Liver (tissue), 10 donors: ENCODE measurements at places on chromosomes 6 and 20. TPM values are rescaled to one million over a fixed set of nuclear protein-coding genes. Genes with fewer than 3 reads are reported as not detected.

Gene VSX1
- total RNA-seq: not detected

Gene SHLD1
- total RNA-seq: 5.0 TPM

DNA sequence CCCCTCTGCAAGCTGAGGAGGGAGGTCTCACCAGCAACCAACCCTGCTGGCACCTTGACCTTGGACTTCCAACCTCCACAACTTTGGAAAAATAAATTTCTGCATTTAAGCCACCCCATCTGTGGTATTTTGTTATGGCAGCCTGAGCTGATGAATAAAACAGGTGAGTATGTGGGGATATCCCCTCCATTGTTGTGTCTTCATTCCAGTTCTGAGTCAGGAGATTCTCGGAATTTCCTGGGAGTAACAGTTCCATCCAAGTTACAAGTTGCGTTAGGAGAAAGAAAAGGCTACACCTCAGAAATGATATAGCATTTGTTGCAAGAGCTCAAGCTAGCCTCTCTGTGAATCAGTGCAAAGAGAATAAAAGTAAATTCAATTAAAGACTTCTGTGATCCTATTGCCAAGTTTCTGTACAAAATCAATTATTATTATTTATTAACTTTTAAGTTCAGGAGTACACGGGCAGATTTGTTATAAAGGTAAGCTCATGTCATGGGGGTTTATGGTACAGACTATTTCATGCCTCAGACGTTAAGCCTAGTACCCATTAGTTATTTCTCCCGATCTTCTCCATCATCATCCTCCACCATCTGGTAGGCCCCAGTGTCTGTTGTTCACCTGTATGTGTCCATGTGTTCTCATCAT is 153.0 kb downstream of the NKAIN2 start:
- no peaks in the 10 kb centered on the region for H3K36me3 ChIP-seq
- H3K4me1 ChIP-seq: peaks cover 8% of the 10 kb centered on the region
- H3K27ac ChIP-seq: no peak overlapping the region
- no peaks in the 10 kb centered on the region for H3K27me3 ChIP-seq
- no peak overlapping the region for H3K4me3 ChIP-seq
- DNase-seq: no peak

- H3K27ac ChIP-seq: peak overlapping the region; percentile 43
- no peaks in the 10 kb centered on the region for H3K4me1 ChIP-seq
- no peaks in the 10 kb centered on the region for H3K36me3 ChIP-seq
- no peak overlapping the region for H3K4me3 ChIP-seq
- no peak for DNase-seq
Observed at GRCh38 chr6:168035098-168035660, 37.7 kb downstream of the KIF25 start.

DNA sequence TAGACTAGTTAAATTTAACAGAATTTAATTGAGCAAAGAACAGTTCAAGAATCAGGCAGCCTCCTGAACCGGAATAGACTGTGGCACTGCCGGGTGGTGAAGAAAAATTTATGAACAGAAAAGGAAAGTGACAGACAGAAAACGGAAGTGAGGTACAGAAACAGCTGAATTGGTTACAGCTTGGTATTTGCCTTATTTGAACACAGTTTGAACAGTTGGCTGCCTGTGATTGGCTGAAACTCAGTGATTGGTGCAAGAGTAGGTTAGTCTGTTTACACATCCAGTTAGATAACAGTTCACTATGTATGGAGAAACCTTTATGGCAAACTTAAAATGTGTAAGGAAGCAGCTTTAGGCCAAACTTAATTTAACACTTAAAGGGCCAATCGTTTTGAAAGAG is 116.0 kb upstream of the CITED2 start:
- H3K36me3 ChIP-seq: no peaks in the 10 kb centered on the region
- DNase-seq: no peak
- no peak overlapping the region for H3K4me3 ChIP-seq
- no peaks in the 10 kb centered on the region for H3K27me3 ChIP-seq

DNA sequence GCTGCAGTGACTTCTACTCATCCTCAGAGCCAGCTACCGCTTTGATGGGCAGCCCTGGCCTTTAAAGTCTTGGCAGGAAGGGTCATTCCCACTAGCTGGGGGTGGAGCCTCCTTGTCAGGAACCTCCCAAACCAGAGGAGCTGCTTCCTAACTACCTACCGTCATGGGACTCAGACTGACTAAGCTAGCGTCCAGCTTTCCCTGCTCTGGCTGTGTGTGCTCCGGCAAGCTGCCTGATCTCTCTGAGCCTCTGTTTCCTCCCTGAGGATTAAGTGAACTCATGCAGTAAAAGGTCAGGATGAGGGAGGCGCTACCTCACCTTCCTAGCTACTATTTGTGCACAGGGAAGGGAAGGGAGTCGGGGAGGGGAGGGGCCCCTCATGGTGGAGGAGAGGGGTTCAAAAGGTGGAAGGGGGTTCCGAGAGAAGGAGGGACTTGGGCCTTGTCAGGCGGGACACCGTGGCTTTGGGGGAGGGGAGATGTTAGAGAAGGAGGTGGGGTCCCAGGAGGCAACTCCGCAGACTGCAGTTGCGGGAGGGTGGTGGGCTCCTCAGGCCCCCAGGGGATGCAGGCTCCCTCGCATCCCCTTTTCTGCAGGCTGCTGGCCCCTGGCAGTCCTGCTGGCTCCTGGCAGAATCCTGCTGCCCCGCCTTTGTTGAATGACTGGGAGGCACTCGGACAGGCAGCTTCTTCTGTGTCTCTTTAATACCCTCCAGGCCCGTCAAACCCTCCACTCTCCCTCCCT is 9.8 kb downstream of the DUSP15 start:
- H3K27me3 ChIP-seq: peaks cover 1% of the 10 kb centered on the region
- H3K27ac ChIP-seq: no peak overlapping the region
- H3K4me1 ChIP-seq: peaks cover 9% of the 10 kb centered on the region
- peak overlapping the region; percentile 44 for H3K4me3 ChIP-seq
- no peaks in the 10 kb centered on the region for H3K36me3 ChIP-seq

DNA sequence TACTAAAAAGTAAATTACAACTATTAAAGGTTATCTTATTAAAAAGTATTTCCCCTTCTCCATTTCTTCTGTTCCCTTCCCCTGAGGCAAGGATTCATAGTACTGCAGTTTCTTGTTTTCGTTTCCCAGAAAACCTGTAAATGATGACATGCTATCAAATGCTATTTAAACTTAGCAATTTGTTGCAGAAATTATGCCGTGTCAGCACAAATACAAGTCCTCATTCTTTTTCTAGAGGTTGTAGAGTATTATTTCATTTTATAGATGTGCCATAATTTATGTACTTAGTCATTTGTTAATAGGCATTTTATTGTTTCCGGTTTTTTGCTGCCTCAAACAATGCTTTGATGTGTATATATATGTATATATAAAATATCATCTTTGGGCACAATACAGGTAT is 268.4 kb downstream of the PLCB1 start:
- H3K4me1 ChIP-seq: no peaks in the 10 kb centered on the region
- H3K27ac ChIP-seq: no peak overlapping the region
- no peak for DNase-seq
- H3K4me3 ChIP-seq: no peak overlapping the region
- H3K36me3 ChIP-seq: no peaks in the 10 kb centered on the region

DNA sequence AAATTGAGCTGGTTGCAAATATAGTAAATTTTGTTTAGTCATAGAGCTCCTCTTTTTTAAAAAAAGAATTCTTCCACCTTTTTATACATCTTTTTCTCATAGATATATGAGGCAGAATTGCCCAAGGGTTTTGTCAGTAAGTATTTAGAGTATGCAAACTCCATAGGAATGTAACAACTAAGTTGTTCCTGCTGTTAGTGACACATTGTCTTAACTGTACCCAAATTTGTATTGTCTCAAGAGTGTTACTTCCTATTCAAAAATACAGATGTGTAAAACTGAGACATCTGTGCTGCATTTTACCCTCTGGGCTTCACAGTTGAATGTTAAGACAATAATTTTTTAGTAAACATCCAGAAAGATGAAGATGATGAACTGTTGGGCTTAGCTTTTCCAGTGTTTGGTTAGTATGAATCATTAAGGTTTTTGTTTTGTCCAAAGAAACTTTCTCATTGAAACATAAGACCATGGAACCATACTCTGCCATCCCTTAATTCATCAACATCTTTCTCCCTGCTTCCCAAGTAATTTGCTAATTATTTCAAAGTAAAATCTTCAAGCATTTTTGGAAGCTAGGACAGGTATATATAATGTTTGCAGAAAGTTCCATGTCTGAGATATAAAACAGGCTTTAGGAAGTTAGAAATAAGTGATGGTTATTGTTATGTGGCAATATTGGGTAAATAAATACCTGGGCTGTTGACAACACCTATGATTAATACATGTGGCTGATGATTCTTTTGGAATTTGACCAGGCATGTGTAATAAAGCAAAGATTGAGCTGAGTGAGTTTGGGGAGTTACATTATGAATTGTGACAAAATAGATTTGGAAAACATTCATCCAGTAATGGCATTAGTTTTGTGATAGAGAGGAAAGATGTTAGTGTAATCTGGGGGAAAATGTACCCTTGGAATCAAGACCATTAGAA is 11.2 kb downstream of the OGFRL1 start:
- peaks cover 3% of the 10 kb centered on the region for H3K36me3 ChIP-seq
- no peak overlapping the region for H3K27ac ChIP-seq
- no peak overlapping the region for H3K4me3 ChIP-seq
- H3K27me3 ChIP-seq: no peaks in the 10 kb centered on the region
